Dorsolateral prefrontal cortex (tissue), 122 donors: ENCODE measurements at places on chromosomes 16 and 17.

- no peak for DNase-seq
Observed at GRCh38 chr17:49567104-49567521, 8.6 kb upstream of the NXPH3 start.

GRCh38 chr17:60792250-60792898 is 114.7 kb downstream of the BCAS3 start:
- no peak for DNase-seq

- no peak for DNase-seq
Observed at GRCh38 chr16:66481943-66482390, 54.9 kb downstream of the BEAN1 start.

- no peak for DNase-seq
Observed at GRCh38 chr17:18069101-18069500, 18.6 kb upstream of the DRG2 start.

DNA sequence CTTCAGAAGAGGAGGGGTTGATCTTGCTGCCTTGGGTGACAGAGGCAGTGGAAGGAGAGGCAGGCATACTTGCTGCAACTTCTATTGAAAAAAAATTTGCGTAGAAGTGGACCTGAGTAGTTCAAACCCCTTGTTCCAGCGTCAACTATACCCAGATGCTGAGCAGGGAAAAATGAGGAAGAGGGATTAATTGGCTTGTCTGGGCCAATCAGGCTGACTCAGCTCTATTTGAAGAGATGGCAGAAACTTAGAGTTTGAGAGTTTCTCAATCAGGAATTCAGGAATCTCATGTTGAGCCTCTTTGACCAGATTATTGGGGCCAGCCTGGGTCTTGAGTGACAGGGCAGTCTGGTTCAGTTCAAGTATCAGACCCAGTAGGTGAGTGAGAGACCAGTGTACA is 17.6 kb downstream of the CASC3 start:
- DNase-seq = no peak

DNA sequence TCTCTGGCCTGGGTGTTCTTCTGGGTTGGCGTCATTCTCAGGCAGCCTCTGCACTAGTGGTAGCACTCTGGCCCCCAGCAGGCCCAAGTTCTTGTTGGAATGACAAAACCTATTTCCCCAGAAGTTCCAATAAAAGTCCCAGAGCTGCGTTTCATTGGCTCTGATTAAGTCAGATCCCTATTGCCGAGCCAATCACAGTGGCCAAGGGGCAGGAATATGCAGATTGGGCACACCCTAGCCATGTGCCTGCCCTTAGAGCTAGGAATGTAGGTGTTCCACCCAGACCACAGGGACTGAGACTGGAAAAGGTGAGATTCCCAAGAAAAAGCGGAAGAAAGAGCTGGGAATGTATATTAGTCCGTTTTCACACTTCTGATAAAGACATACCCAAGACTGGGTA is 44.9 kb upstream of the POLR3E start:
- DNase-seq = no peak

- no peak for DNase-seq
Observed at GRCh38 chr17:76541739-76542454, 2.1 kb downstream of the PRCD start.

DNA sequence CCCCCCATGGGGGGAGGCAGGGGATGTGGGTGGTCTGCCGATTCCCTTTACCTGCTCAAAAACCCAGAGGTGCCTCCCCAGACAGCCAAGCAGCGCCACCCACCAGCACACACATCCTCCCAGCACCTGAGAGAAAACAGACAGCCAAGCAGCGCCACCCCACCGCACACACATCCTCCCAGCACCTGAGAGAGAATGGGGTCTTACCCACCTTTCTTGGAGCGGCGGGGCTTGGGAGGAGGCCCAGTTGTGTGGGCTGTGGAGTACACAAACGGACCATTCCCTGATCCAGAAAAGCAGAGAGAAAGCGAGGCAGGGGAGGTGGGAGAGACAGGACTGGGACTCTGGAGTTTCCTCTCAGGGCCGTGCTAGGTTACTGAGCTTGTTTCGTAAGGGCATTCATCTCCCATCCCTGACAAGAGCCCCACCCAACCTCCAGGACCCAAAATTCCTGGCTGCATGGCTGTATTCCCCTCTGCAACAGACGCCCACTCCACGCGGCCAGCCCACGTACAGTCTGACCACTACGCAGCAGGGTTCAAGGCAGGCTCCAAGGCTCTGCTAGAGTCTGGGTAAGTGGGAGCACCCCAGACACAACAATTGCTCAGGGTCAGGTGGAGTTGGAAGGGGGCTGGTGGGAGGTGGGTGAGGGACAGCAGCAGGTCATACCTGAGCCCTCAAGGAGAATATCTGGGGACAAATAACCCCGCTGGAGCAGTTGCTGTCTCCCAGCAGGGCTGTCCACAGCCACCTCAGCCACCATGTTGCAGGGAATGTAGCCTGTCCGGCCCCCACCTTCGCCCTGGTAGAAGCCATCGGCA is 22.3 kb downstream of the TSPOAP1 start:
- DNase-seq = no peak

- DNase-seq = no peak
Observed at GRCh38 chr17:14580499-14580898, 279.6 kb downstream of the HS3ST3B1 start.

DNA sequence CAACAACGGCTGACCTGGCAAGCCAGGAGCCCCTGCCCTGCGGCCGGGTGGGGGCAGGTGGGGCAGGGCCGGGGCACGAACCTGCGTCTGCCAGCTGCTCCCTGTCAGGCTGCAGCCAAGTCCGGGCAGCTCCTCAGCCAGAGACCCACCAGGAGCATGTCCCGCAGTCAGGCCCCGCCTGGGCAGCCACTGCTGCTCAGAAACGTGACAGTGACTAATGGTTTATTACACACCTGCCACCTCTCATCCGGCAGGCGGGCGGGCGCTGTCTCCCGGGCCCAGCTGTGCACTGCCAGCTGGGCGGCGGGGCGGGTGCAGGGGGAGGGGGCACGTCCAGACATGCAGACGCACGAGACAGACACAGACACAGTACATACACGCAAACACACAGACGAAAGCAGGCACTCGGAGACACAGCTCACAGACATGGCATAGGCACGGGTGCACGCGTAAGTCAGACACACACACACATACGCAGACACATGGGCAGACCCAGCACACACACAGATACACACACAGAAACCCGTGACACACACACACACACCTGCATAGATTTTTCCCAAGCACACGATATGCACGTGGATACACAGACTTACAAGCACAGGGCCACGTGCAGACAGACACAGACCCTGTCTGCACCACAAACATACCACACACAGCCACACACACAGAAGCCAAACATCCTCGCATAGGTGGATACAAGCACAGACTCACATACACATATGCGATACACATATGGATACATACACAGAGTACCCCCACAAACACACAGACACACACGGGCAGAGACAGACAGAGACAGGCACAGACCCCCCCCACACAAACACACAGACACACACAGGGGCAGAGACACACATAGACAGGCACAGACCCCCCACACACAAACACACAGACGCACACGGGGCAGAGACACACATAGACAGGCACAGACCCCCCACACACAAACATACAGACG is 248.3 kb upstream of the CIBAR2 start:
- DNase-seq = no peak

DNA sequence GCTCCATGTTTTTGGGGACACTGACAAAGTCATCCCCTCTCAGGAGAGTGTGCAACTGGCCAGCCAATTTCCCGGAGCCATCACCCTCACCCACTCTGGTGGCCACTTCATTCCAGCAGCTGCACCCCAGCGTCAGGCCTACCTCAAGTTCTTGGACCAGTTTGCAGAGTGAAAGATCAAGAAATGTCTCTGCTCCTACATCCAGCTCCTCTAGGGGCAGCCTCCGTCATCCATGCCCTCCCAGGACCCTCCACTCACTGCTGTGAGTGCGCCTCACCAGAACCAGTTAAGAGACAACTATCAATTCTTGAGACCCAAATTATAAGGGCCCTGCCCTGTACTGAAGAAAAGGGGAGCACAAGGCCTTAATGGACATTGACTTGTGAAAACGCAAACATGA is 1.1 kb downstream of the OVCA2 start:
- no peak for DNase-seq

GRCh38 chr17:46991617-46992016 is 12.6 kb upstream of the RPRML start:
- no peak for DNase-seq

DNA sequence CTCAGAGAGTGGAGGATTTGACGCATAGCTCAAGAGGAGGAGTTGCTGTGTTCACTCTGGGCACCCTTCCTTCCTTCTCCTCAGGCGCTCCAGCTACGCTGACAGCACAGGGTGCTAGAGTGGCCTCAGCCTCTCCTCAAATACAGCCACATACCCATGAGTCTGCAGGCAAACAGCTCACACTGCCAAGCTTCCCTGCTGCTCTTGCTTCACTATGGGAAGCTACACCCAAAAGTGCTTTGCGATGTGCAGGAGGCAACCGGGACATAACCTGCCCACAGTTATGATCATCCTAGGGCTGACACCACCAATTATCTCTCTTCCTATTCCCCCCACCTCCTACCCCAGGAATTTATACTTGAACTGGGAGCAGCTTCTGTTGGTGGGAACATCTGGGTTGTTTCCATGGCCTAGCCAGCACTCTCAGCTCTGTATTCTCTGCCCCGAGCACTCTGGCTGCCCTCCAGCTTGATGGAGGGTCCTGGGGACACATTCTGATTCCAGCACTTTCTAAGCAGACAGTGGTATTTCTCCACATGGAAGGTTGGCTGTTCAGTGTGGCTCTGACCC is 40.3 kb upstream of the SREBF1 start:
- DNase-seq = peak; percentile 63

GRCh38 chr17:7213895-7214299 is 5.7 kb downstream of the DLG4 start:
- peak; percentile 87 for DNase-seq

DNA sequence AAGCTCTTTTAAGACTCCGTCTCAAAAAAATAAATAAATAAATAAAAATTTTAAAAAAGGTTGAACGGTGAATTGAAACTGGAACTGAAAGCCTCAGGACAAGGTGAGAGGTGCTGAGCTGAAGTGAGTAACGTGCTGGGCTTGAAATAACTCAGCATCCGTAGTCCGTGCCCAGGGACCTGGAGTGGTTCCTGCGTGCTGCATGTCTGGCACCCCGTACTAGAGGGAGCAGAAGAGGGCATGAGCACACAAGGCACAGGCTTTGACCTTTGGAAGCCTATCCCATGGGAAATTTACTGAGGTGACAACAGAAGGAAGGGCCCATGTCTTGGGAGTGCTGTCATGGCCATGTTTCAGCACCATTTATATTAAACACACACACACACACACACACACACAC is 4.5 kb upstream of the MEIOB start:
- no peak for DNase-seq

DNA sequence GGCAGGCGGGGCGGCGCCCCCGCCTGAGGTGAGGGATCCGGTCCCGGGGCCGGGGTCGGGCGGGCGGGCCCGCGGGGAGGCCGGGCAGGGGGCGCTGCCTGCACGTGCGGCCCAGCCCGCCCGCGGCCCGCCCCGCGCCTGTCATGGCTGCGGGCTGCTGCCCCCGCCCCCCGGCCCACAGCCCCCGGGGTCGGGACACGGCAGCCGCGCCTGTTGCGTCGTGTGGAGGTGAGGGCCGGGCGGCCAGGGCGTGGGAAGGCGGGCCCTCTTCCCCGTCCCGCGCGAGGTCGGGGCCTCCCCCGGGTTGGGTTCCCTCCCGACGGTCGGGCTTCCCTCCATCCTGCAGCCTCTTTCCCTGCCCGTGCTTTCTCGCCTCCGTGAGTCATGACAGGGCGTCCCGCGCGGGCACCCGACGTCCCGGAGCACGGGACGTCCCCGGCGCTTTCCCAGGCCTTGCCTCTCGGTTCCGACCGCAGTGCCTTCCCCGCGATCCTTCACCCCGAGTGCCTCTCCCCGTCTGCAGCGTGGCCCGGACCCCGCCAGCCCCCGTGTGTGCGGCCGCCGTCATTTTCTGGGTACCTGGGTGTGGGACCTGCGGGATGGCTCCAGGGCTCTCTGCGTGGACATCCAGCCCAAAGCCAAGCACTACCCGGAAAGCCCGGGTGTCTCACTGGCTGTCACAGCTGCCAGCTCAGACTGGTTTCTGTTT is 76.7 kb downstream of the CHD9 start:
- DNase-seq = peak; percentile 42

GRCh38 chr17:49443862-49444261 is 29.2 kb upstream of the PHB1 start:
- no peak for DNase-seq

GRCh38 chr17:78281249-78281845 is 49.9 kb downstream of the TMEM235 start:
- DNase-seq = no peak

DNA sequence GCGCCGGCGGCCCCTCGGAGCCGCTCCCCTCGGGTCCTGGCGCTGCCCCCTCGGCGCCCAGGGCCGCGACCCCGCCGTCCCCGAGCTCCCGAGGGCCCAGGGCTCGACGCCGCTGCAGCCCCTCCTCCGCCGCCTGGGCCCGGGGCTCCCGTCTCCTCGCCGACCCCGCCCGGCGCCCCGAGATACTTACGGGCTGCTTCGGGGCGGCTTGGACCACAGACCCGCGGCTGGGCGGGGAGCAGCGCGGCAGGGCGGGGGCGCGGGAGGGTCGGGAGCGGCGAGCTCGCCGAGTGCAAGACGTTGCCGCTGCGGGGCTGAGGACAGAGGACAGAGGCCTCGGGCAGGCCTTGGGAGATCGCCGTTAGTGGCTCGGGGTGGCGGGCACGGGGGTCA is 290 bp downstream of the TOB1 start:
- DNase-seq = no peak

DNA sequence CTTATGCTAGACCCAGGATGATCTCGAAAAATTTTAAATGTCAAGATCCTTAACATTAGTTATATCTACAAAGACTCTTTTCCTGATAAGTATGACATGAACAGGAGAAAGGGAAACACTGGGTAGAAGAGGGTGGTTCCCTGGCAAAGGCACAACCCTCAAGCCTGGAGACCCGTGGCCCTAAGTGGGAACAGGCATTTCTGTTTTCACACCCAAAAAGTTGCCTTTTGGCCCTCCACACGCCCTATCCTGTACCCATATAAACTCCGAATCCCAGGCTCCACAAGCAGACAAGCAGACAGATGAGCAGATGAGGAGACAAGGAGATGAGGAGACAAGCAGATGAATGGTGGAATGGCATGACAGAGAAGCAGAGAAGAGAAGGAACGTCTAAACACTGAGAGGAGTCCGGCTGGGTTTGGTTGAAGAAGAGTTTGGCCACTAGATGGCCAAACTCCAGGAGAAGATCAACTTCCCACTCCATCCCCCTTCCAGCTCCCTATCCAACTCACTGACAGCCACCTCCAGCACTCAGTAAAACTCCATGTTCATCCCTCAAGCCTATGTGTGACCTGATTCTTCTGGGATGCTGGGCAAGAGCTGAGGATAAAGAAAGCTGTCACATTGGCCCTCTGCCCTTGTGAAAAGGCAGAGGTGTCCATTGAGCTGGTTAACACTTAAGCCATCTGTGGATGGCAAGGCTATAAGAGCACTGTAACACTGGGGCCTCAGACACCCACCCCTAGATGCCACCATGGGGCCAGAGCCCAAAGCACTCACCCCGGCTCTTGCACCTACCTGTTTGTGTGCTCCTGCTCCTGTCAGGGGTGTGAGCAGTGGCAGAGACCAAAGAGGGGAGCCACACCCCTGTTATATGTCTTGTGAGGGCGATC is 139.6 kb upstream of the FAM20A start:
- no peak for DNase-seq
